ENCODE measurements at places on chromosomes 2 and 18. TPM values are rescaled to one million over a fixed set of nuclear protein-coding genes. Genes with fewer than 3 reads are reported as not detected.

Gene TRMT61B
- 14.7 TPM for total RNA-seq

Gene CDH20
- total RNA-seq: not detected

Gene ERFE
- total RNA-seq: 0.96 TPM

Gene CUL3
- total RNA-seq: 72.4 TPM

Gene LAMA1
- total RNA-seq: 3.1 TPM

Gene ELOA2
- total RNA-seq: not detected

Gene IL36A
- not detected for total RNA-seq

DNA sequence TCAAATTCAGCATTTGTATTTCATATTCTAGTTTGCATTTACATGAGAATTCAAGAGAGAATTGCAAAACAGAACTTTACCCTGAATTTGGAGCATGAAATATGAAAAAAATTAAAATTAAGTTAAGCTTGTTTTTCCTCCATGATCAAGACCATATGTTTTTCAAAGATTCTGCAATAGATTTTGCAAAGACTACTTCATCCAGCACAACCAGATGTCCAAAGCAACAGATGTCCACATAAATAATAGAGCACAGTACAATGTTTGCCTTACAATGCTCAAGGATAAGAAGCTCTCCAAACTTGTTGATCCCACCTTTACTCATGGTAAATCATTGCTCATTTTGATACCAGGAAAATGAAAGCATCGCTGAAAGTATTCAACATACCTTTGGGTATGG is 25.6 kb downstream of the FAP start:
- no peak overlapping the region for H3K4me3 ChIP-seq
- no peaks in the 10 kb centered on the region for H3K27me3 ChIP-seq
- no peaks in the 10 kb centered on the region for H3K36me3 ChIP-seq
- DNase-seq: no peak
- peaks cover 1% of the 10 kb centered on the region for H3K4me1 ChIP-seq

DNA sequence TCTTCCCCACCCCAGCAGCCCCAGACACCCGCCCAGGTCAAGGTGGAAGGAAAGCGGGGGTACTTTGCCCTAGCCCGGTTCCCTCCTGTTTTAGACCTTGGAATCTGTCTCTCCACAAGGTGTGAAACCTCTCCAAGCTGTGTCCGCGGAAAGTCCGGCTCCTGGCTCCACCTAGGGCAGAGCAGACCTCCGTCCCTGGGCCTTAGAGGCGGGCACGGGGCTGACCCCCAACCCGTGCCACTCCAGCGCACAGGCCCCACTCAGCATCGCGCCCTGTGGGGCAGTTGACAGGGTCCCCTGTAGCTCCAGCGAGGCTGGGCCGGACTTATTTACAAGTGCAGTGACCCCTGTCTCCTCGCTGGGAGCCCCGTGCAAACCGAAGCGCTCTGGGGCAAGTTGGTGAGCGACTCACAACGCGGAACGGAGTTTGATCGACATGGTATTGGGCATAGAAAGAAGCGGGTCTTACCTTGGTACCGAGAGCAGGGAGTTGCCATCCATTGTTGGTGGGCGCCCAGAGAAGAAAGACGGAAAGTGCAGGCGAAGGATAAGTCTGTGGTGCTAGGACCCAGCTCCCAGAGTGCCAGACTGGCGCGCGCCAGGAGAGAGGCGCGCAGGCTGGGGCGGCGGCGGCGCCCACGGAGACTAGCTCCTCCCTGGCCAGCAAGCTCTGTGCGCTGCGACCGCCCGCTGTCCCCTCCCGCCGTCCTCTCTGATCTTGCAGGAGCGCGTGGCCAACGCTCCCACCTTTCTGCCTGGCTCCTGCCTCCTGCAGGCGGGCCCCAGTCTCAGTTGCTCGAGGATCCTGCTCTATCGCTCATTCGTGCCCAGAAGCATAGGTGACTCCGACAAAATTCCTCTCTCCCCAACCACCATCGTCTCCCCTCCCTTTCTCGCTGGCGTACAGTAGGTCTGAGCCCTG is at the start of gene SPHKAP:
Gene SPHKAP, minus strand, starts transcription at position 590 of the 922 bp plus-strand sequence. Its CDS starts 89 bp downstream, at position 501.
- no peaks in the 10 kb centered on the region for H3K36me3 ChIP-seq
- no peak within 1 kb of the TSS for H3K4me3 ChIP-seq
- no peaks in the 10 kb centered on the region for H3K27me3 ChIP-seq
- no peaks in the 10 kb centered on the region for H3K4me1 ChIP-seq
- no peak within 1 kb of the TSS for H3K27ac ChIP-seq
- DNase-seq: no peak

DNA sequence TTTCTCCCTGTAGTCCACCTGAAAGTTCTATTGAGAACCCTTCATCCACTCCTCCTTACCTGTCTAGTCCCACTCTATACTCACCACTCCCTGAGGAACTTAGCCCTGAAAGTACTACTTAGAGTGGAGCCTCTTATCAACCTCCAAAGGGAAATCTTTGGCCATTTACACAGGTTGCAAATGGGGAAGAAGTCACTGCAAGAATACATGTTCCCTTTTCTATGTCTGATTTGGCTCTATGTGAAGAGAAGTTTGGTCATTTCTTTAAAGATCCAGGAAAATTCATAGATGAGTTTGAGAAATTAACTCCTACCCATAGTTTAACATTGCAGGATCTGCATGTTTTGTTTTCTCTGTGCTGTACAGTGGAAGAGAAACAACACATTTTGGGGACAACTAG is 22.9 kb upstream of the MGAT4A start:
- no peak overlapping the region for H3K27ac ChIP-seq
- no peak for DNase-seq
- H3K27me3 ChIP-seq: no peaks in the 10 kb centered on the region
- no peaks in the 10 kb centered on the region for H3K36me3 ChIP-seq
- no peak overlapping the region for H3K4me3 ChIP-seq

DNA sequence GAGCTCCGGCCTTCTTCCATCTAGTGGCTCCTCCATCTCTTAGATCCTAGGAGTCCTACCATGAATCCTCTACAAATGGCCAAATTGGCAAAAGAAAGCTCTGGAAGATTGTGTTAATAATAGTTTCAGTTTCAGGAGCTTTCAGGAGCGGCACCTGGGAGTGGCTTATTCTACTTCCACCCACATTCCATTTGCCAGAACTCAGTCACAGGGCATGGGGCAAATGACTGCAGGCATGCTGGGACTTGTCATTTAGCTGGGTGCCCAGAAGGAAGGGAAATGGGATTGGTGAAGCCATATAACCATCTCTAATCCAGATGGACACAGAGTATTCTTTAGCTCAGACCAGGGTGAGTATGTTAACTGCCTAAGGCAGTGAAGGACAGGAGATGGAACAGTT is 3.6 kb upstream of the LRATD1 start:
- H3K4me3 ChIP-seq: no peak overlapping the region
- H3K4me1 ChIP-seq: no peaks in the 10 kb centered on the region
- no peak for DNase-seq
- H3K27ac ChIP-seq: no peak overlapping the region
- no peaks in the 10 kb centered on the region for H3K27me3 ChIP-seq

- H3K36me3 ChIP-seq: no peaks in the 10 kb centered on the region
- no peaks in the 10 kb centered on the region for H3K27me3 ChIP-seq
- H3K4me1 ChIP-seq: no peaks in the 10 kb centered on the region
- no peak for DNase-seq
- no peak overlapping the region for H3K4me3 ChIP-seq
- no peak overlapping the region for H3K27ac ChIP-seq
Measured at GRCh38 chr2:191030521-191031154, 16.7 kb upstream of the STAT1 start.

- no peak overlapping the region for H3K4me3 ChIP-seq
- H3K27ac ChIP-seq: no peak overlapping the region
- DNase-seq: no peak
- no peaks in the 10 kb centered on the region for H3K36me3 ChIP-seq
- no peaks in the 10 kb centered on the region for H3K4me1 ChIP-seq
- no peaks in the 10 kb centered on the region for H3K27me3 ChIP-seq
Measured at GRCh38 chr18:58458304-58458703, 170.6 kb downstream of the ALPK2 start.

GRCh38 chr18:14014456-14014855 is 99.1 kb upstream of the MC2R start:
- no peak overlapping the region for H3K27ac ChIP-seq
- H3K4me1 ChIP-seq: no peaks in the 10 kb centered on the region
- no peak for DNase-seq
- no peak overlapping the region for H3K4me3 ChIP-seq
- H3K27me3 ChIP-seq: no peaks in the 10 kb centered on the region

DNA sequence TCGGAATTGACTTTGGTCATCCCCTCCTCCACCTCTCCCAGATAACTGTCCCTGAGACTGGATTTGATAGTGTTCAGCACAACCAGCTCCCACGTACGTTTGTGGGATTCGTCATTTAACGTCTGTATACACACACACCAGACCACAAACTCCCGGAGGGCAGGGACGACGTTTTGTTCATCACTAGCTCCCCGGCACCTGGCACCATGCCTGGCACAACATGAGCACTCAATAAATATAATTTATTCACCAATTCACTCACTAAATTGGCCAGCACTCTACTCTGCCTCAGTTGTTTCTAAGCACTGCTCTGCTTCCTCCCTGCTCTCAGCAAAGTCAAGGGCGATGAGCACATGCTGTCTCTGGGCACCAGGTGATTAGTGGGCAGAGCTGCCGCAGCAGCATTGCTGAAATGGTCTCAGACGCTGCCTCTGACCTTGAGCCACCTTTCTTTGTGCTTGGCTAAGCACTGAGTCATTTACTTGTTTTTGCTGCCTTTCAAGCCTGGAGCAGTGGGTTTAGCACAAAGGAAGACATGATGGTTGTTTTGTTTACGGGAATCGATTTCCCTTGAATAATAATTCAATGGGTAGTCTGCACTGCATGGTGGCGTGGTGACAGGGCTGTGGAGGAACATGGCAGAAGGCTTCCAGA is 19.3 kb upstream of the LOXHD1 start:
- H3K4me3 ChIP-seq: no peak overlapping the region
- H3K36me3 ChIP-seq: no peaks in the 10 kb centered on the region
- H3K4me1 ChIP-seq: no peaks in the 10 kb centered on the region
- H3K27me3 ChIP-seq: no peaks in the 10 kb centered on the region
- H3K27ac ChIP-seq: no peak overlapping the region

Data from aorta (tissue), 5 donors.